ENCODE measurements at places on chromosomes 4 and X. TPM values are rescaled to one million over a fixed set of nuclear protein-coding genes. Genes with fewer than 3 reads are reported as not detected.

- no peak for DNase-seq
Measured at GRCh38 chr4:8080754-8081065, 77.9 kb downstream of the ABLIM2 start.

DNA sequence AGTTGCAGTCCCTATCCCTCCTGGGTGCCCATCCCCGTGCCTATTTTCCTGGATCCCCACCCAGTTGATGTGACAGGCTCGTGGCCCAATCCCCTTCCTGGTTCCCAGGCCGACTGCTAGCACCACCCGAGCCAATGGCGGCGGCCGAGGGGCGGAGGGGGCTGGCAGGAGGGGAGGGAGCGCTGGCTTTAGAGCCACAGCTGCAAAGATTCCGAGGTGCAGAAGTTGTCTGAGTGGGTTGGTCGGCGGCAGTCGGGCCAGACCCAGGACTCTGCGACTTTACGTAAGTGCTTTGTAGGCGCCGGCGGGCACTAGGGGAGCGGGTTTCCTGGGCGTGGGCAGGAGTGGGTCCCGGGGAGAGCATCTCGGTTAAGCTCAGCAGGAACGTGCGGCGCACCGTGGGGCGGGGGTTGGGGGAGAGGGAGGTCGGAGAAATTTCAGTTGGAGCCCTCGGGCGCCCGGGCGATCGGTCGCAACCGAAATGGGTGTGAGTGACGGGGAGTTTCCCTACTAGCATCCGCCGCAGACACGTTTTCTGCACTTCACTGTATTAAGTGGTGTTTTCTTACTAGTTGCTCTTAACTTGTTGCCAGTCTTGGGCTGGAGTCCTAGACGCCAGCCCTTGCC lies at the start of gene PLS3:
PLS3 (plus strand) TSS at position 197 of the 627 bp plus-strand sequence. CDS start 49,077 bp downstream, outside the sequence.
- DNase-seq = peak; percentile 84

ACOT9 gene
- 23.6 TPM for total RNA-seq

NUP62CL gene
- total RNA-seq = 3.7 TPM

GLRB gene
- 0.37 TPM for total RNA-seq

DNA sequence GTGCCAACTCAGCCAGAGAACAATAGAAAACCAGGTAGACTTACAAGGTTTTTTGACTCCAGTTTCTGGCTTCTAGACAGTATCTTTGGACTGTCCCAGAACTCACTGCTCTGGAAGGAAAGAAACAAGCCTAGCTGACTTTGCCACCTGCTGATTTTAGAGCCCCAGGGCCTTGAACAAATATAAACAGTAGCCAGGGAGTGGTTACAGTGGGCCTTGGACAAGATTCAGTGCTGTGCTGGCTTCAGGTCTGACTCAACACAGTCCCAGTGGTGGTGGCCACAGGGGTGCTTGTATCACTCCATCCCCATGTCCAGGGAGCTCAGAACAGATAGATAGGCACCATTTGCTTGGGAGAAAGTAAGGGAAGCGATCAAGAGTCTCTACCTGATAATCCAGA lies 694.1 kb upstream of the ADGRL3 start:
- DNase-seq = no peak

DNA sequence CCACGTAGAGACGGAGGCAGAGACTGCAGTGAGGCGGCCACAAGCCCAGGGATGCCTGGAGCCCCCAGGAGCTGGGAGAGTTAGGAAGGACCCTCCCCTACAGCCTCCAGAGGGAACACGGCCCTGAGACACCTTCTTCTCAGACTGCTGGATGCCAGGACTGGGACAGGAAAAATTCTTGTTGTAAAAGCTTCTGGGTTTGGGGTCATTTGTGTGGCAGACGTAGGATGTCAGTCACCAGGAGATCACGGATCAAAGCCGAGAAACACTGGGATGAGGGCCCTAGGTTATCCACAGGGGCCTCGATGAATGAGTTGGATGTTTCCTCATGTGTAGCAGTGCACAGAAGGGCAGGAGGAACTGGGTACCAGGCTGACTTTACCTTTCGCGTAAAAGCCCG lies 163.7 kb downstream of the SHOX start:
- DNase-seq = no peak

ARHGEF6 gene
- total RNA-seq = 5.7 TPM

GRCh38 chr4:22881411-22881810 lies 188.7 kb downstream of the GBA3 start:
- no peak for DNase-seq

PPBP gene
- total RNA-seq = not detected

SRP72 gene
- total RNA-seq = 79.6 TPM

DGKK gene
- not detected for total RNA-seq

GPAT3 gene
- 24.3 TPM for total RNA-seq

DNA sequence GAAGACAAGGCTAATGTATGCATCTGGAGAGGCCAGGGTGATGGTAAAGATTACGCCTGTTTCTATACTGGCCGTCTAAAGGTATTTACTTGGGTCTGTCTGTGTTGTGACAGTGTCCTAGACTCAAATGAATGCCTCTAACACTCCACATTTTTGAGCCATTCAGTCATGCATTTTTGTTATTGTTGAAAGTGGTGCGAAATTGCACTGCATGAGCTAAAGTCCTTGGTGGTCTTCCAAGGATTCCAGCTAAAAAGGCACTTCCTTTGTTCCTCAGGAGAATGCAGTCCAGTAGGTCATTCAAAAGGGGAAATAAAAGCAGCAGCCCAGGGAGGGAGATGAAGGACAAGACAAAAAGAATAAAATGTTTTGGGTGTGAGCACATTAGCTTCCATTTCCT lies 3.0 kb downstream of the GPC4 start:
- no peak for DNase-seq

SUPT20HL2 gene
- total RNA-seq = not detected

- no peak for DNase-seq
Measured at GRCh38 chr4:21226637-21227538, 526.6 kb downstream of the PACRGL start.

L1CAM gene
- total RNA-seq = 4.3 TPM

GRCh38 chr4:7001271-7001670 lies 41.9 kb upstream of the TADA2B start:
- no peak for DNase-seq

DNA sequence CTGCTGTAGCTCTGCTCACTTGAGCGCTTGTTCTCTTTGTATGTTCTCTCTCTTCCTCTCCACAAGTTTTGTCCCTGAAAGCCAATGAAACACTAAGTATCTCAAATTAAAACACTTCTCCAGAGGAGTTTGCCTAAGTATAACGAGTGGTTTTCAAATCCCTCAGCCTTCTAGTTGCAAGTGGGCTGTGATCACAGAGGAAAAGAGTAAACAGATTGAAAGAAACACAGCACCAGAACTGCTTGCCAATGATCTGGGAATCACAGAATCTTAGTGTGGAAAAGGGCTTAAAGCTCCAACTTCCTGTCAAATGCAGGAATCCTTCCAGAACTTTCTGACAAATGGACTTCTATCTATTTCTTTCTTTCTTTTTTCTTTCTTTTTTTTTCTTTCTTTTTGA lies 4.8 kb upstream of the PRSS12 start:
- no peak for DNase-seq

APEX2 gene
- 22.0 TPM for total RNA-seq

- no peak for DNase-seq
Measured at GRCh38 chr4:48275686-48276085, 6.0 kb upstream of the TEC start.

C1QTNF7 gene
- 0.94 TPM for total RNA-seq

GRCh38 chr4:76689145-76689817 lies 208.7 kb downstream of the SOWAHB start:
- DNase-seq = peak; percentile 58

GUCY1A1 gene
- 2.0 TPM for total RNA-seq

- no peak for DNase-seq
Measured at GRCh38 chr4:70722199-70722791, 531 bp downstream of the RUFY3 start.

DNA sequence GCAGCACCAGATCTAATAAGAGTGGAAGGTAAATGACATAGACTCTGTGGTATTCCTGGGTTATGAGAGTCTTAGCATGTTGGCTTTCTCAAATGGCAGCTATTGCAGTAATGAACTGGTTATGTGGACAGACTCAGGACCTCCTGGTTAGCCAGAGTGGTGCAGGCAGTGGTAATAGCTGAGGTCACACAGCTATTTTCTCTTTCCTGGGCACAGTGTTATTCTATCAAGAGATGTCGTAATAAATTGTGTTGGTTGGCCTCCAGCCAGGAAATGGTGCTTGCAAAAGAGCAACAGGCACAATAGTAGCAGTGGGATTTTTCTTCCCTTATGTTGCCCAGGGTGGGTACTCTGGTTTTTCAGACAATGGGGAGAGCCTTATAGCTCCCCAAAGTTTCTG lies 279.2 kb upstream of the FGF16 start:
- no peak for DNase-seq

ARMCX1 gene
- 6.8 TPM for total RNA-seq

GRCh38 chrX:10892621-10893225 lies 218.4 kb upstream of the HCCS start:
- no peak for DNase-seq

GRCh38 chr4:7652451-7652881 lies 217.7 kb upstream of the PSAPL1 start:
- DNase-seq = no peak

GRCh38 chrX:68696267-68696990 lies 49.0 kb downstream of the STARD8 start:
- no peak for DNase-seq

PLCXD1 gene
- total RNA-seq = 11.0 TPM

- no peak for DNase-seq
Measured at GRCh38 chr4:145679991-145680455, at the start of gene C4orf51. Gene C4orf51 (plus strand): TSS chr4:145680146. CDS start chr4:145680204, 58 bp downstream.

SRPK3 gene
- 0.64 TPM for total RNA-seq

DNA sequence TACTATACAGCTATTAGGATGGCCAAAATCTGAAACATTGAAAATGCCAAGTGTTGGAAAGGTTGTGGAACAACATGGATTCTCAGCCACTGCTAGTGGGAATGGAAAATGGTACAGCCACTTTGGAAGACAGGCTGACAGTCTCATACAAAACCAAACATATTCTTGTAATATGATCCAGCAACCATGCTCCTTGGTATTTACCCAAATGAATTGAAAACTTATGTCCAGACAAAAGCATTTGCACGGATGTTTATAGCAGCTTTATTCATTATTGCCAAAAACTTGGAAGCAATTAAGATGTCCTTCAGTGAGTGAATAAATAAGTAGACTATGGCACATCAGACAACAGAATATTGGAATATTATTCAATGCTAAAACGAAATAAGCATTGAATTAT lies 105.8 kb upstream of the DCLK2 start:
- DNase-seq = no peak

NDP gene
- not detected for total RNA-seq

DNA sequence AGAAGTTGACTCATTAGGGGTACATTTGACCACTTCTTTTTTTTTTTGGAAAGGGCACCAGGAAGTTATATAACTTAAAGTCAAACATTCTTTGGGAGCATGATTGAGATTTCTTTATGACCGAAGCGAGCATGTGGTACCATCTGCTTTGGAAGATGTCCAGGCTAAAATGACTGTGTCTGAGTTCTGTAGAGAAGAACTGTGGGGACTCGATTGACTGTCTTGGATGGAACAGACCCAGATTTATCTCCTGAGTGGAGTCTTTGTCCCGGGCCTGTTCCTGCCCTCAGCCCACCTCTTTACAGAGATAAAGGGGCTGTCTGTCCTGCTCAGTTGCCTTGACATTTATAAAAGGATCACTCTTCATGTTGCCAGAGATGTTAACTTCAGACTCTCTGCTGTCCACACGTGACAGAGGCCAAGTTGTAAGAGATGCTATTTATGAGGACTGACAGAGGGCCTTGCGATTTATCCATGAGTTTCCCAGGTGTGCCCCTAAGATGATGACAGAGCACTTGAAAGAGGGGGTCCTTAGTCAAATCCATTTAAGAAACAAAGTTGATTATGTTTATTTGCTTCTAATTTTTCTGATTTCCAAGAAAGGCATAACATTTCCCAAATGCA lies 16.8 kb downstream of the SMIM20 start:
- DNase-seq = no peak

CCNA2 gene
- total RNA-seq = 62.8 TPM

GRCh38 chr4:81914623-81915022 lies 442.9 kb upstream of the RASGEF1B start:
- DNase-seq = no peak

DNA sequence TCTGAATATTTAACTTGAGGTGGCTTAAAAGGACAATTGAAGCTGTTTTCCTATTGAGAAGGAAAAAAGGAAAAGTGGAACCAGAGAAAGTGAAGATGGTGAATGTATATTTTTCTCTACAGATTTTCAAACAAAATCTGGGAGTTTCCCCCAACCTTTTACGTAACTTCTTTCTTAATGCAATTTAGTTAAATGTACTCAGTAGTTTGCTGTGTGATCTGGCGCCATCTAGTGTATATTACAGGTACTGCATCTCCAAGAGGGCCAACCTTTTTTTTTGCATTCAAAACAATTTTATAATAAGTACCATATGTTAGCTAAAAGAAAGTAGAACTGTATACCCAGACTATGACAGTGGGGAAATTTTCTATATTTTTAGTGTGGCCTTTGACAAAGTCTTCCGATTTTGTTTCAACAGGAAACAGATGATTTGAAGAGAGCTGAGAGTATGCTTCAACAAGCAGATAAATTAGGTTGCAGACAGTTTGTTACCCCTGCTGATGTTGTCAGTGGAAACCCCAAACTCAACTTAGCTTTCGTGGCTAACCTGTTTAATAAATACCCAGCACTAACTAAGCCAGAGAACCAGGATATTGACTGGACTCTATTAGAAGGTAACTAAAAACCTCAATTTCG lies 82.0 kb downstream of the PLS3 start:
- DNase-seq = peak; percentile 52

- DNase-seq = no peak
Measured at GRCh38 chr4:138010639-138011038, 231.5 kb downstream of the SLC7A11 start.

DNA sequence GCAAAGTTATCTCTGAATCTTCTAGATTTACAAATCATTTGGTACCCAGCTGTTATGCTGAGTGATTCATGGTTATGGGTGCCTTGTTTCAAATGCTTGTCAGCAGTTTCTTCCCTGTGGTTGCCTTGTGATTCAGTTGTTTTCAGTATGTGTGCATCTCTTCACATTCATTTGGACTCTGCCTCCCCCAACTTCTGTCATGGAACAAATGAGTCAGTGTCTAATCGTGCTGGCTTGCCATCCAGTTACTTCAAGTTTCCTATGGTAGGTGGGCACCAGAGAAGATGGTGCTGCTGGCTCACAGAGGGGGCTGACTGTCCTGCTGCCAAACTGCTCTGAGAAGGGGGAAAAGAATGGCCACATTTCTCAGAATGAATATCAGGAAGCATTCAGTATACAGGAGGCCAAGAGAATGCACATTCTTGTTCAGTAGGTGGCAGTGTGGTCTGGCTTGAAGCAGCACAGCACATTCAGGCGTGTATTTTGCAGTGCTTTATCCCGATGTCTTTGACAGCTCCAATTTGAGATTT lies 260.9 kb downstream of the GLUD2 start:
- DNase-seq = peak; percentile 16

TLR6 gene
- total RNA-seq = 2.2 TPM
